ENCODE measurements at places on chromosomes 16 and 17. TPM values are rescaled to one million over a fixed set of nuclear protein-coding genes. Genes with fewer than 3 reads are reported as not detected.

Gene CRYBA1
- total RNA-seq, result not detected

Gene AGRP
- total RNA-seq, result not detected

Gene MSRB1
- 7.8 TPM for total RNA-seq

Gene PIPOX
- 2.2 TPM for total RNA-seq

Gene CCL23
- total RNA-seq, result not detected

Gene NOL3
- 36.8 TPM for total RNA-seq

Gene DHRS7C
- not detected for total RNA-seq

Gene KRT14
- total RNA-seq, result 0.16 TPM

Gene CIITA
- total RNA-seq, result 0.26 TPM

Gene TSNAXIP1
- total RNA-seq, result 1.5 TPM

Gene NPW
- total RNA-seq, result 0.47 TPM

Gene DNASE1L2
- total RNA-seq, result 1.1 TPM

Gene CNGB1
- total RNA-seq, result not detected

Gene KRTAP17-1
- not detected for total RNA-seq

Gene SULT1A1
- 5.2 TPM for total RNA-seq

Gene SPAG5
- total RNA-seq, result 7.1 TPM

Gene RPRML
- not detected for total RNA-seq

Gene FAM171A2
- 8.8 TPM for total RNA-seq

Gene HNF1B
- not detected for total RNA-seq

Gene GNAO1
- total RNA-seq, result 0.09 TPM

Gene APRT
- total RNA-seq, result 40.3 TPM

Gene SOCS1
- total RNA-seq, result 9.8 TPM

Gene TNFRSF12A
- 111 TPM for total RNA-seq

Gene ESRP2
- total RNA-seq, result 0.16 TPM

Gene KCNH6
- not detected for total RNA-seq

Gene HOXB7
- 3.8 TPM for total RNA-seq

Gene MT4
- total RNA-seq, result not detected

Gene AHSP
- not detected for total RNA-seq

Gene LDHD
- 0.43 TPM for total RNA-seq

Gene RAMP2
- not detected for total RNA-seq

Gene DNAH2
- total RNA-seq, result 0.16 TPM

Gene KDM6B
- 5.2 TPM for total RNA-seq

Gene KRTAP2-3
- not detected for total RNA-seq

Gene MT1M
- total RNA-seq, result 3.9 TPM

Gene TEX14
- under 0.01 TPM for total RNA-seq

Gene PDILT
- not detected for total RNA-seq

Gene CEMP1
- not detected for total RNA-seq

Gene STX8
- total RNA-seq, result 108 TPM

Gene EPX
- not detected for total RNA-seq

Gene TBC1D3H
- total RNA-seq, result not detected

Gene RCVRN
- not detected for total RNA-seq

Gene SMURF2
- 72.4 TPM for total RNA-seq

Gene SLC5A11
- total RNA-seq, result not detected

Gene KRTAP9-8
- total RNA-seq, result not detected

Gene MMP15
- 1.2 TPM for total RNA-seq

Gene MYL11
- not detected for total RNA-seq

Gene PHOSPHO1
- not detected for total RNA-seq
